GM19239 (cell line): ENCODE measurements at places on chromosomes 12 and 14.

DNA sequence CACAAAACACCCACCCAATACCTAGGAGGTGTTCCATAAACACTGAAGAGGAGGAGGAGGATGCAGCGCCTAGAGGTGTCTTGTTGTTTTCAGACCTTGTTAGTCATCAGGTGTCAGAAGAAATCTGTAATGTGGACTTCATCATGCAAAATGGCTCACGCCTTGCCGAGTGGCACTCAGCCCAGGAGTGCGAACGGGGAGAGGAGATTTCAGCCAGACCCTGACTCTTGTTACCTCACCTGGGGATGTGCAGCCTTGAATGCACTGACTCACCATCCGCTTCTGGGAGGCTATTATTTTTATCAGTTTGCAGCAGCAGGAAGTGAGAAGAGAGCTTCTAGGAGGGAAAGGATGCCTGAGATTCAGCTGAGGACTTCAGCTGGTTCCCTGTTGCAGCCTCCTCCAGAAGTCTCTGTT, 48.2 kb upstream of the PLXNC1 start:
- DNase-seq = no peak

- no peak for DNase-seq
These were observed 27.3 kb downstream of the AKAP3 start for GRCh38 chr12:4621511-4621910.

DNA sequence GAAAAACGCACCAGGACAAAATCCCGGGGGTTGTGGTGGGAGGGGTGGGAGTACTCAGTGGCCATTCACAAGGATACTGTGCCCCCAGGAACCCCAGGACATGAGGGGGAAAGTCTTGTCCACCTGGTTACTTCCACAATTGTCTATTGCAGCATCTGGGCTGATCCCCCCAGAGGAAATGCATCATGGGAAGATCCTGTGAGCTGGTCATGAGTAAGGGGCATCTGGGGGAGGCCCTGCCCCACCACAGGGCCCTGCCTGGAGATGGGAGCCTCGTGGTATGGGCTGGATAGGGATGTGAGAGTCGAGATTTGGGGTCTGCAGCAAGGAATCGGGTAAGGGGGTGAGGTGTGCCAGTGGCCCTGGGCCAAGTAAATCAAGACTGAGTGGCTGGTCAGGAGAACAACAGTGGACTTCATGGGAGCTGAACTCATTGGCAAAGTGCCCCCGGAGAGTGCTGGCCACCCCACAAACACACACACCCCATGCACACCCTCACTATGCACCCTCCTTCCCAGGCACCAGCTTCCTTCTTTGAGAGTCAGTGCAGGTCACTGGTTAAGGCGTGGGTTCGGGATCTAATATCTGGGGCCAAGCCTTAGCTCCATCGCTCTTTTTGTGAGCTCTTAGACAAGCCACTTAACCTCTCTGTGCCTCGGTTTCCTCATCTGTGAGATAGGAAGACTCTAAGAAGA, 3.0 kb upstream of the SERPINA1 start:
- no peak for DNase-seq

- no peak for DNase-seq
These were observed 185.4 kb downstream of the ALG10B start for GRCh38 chr12:38501991-38502390.

GRCh38 chr12:27539191-27539631, 15.2 kb downstream of the PPFIBP1 start:
- DNase-seq = no peak

- no peak for DNase-seq
These were observed 223.3 kb upstream of the SFSWAP start for GRCh38 chr12:131487388-131488124.

- DNase-seq = no peak
These were observed 83.3 kb downstream of the PLXNC1 start for GRCh38 chr12:94231709-94232108.

GRCh38 chr12:116881877-116882507, 751 bp upstream of the HRK start:
- DNase-seq = no peak

DNA sequence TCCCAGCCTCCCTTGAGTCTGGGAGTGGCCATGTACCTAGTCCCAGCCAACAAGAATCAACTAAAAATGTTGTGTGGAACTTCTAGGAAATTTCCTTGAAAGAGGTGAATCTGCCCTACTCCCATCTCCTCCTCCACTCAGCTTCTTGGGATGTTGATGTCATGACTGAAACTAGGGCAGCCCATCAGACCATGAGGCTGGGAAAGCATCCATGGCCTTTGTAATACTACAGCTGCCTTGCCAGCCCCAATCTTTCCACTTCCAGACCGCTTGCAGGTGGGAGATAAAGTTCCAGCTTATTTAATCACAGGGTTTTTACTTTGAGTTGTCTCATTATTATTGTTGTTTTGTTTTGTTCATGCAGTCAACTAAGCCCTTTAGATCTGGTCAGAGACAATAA, 170.3 kb upstream of the LMNTD1 start:
- DNase-seq = no peak

- DNase-seq = no peak
These were observed 48.8 kb upstream of the GPR68 start for GRCh38 chr14:91293281-91293680.

- DNase-seq = no peak
These were observed 167.1 kb upstream of the NOS1 start for GRCh38 chr12:117528538-117528937.

GRCh38 chr14:79448960-79449359, 762.3 kb downstream of the DIO2 start:
- no peak for DNase-seq

DNA sequence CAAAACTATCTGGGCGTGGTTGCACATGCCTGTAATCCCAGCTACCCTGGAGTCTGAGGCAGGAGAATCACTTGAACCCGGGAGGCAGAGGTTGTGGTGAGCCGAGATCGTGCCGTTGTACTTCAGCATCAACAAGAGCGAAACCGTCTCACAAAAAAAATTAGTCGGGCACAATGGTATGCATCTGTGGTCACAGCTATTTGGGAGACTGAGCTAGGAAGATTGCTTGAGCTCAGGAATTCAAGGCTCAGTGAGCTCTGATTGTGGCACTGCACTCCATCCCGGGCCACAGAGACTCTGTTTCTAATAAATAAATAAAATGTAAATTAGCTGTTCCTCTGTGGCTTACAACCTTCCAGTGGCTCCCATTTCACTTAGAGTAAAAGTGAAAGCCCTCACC, 28.0 kb downstream of the RCOR1 start:
- DNase-seq = no peak

DNA sequence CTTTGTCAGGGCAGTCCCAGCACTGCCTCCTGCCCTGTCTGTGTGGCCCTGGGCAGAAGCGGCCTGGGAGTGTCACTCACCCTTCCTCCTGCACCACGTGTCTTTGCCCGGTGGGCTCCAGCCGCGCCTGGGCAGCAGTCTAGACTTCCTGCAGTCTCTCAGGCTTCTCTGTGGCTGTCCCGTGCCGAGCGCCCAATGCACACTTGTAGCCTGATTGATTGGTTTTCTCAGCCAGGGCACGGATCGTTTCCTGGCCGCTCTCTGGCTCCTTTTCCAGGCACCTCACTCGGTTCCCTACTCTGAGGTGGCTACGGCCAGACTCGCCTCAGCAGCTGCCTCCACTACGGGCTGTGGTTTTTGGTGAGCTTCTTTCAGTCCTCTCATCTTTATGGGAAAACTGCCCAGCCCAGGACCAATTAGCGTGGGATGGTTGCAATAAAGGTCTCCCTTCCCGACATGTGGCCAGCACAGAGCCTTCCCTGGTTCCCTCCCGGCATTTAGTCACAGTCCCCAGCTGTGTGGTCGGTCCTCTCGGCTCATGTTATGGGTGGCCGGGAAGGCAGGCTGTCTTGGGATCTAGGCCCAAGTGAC, 133.1 kb downstream of the CACNA1C start:
- no peak for DNase-seq

DNA sequence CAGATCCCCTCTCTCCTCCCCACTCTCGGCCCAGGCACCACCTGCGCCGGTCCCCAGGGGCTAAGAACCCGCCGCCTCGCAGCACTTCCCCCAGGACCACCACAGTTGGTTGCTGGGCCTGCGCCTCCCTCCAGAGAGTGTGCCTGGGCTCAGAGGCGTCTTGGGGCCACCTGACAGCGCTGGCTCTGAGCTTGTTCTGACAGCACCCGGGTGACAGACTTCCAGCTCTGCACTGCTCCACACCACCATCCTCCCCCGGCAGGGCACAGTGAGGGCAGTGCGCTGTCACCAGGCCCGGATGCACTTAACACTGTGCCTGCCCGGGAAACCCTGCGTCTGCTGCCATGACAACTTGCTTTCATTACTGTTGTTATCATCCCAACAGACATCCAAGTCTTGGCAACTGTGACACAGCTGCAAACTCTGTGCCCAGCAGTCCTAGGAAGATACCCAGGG, 6.6 kb downstream of the BRF1 start:
- DNase-seq = no peak

GRCh38 chr14:99235582-99236320, 36.2 kb downstream of the BCL11B start:
- DNase-seq = no peak
